ENCODE measurements at places on chromosomes 3 and 15.

GRCh38 chr3:51137715-51138114 is 247.4 kb upstream of the MANF start:
- DNase-seq, result no peak

DNA sequence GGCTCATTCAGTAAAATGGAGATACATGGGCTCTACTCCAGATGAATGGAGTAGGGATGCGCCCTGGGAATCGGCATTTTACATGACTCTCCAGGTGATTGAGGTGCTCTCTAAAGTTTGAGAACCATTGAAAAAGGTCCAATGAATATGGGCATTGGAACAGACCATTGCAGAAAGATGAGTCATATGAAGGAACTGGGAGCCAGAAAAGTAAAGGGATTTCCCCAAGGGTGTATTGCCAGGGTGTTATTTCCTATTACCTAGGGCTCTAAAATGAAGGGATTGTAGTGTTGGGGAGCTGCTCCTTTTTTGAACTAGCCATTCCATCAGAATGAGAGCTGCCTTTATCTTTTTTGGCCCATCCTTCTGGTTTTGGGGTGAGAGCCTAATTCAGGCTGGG is 21.7 kb downstream of the CLDN11 start:
- no peak for DNase-seq

DNA sequence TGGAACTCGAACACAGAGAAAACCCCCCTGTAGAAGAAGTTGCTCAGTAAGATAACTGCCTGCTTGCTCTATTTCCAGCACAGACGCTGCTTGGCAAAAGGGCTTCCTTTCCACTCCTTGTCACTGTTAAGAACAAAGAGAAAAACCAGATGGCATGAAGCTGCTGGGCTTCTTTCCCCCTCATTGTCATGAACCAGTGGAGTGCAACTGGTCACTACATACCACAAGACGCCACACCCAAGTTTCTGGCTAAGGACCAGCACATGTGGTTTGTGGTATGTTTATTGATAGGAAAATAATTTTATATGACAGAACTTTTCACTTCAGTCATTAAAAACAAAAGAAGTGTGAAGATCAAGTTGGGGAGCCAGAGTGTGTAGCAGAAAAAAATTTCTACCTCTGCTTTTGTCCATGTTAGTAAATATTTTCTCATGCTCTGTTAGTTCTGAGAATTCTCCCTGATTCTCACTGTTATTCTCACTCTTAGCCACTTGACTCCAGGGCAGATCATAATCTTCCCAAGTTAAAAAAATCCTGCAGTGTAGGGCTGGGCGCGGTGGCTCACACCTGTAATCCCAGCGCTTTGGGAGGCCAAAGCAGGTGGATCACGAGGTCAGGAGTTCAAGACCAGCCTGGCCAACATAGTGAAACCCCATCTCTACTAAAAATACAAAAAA is 37.9 kb downstream of the CLK3 start:
- peak; percentile 40 for DNase-seq

DNA sequence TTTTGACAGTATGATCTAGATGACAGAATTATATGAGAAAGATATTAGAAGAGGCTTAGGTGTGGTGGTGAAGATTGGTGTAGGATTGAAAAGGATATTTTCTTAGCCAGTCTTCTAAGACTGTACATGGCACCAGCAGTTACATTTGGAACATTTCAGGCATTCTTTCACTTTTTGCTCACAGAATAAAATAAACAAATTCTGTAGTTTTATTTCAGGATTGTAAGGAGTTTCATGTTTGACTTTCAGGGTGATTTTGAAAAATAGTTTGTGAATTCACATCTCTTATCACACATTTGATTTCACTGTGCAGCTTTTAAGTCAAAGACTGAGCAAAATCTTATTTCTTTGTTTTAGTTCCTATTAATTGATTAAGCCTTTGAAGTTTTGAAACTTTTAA is 27.1 kb downstream of the DNAJC13 start:
- DNase-seq, result no peak

DNA sequence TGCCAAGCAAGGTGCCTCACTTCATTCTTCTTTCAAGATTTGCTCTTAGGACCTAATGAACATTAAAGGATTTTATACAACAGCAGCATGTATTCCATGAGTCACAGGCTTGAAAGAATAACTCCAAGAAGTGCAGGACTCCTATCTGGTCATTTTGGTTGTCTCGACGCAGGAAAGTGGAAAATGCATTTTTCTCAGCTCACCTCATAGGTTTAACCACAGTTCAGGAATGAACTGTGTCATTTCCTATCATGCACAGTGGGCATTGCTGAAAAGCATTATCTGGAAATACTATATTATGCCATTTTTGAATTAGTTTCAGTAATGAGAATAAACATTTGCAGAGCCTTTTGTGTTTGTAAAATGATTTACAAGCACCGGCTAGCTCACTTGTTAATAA is 98.7 kb upstream of the BFSP2 start:
- no peak for DNase-seq

DNA sequence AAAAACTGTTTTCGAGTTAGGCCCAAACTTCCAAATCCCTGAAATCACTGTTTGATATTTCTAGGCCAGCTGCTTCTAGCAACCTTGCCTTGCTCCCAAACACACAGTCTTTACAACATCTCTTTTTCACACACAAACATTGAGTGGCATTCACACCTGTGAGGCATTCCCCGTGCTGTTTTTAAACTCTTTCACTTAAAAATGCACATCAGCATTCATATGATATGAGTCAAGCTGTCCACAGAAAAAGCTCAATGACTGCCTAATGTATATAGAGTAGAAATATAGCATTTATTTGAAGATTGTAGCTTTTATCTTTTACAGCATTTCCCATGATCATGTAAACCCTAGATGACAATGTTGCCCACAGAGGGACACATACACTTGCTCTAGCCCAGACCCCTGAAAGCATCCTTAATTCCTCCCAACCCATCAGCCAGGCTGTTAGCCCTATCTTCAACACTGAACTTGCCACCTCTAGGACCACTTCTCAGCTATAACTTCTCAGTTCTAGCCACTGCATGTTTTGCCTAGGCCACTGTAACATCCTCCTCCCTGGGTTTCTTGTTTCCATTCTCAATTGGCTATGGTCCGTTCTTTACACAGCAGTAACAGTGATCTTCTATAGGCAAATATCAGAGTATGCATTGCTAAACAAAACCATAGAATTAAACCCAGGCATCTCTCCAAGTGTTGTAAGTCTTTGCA is 782.6 kb downstream of the DIPK2A start:
- no peak for DNase-seq

GRCh38 chr15:48025118-48025517 is 95.7 kb upstream of the SLC24A5 start:
- DNase-seq, result no peak

GRCh38 chr3:126964950-126965349 is 18.0 kb upstream of the PLXNA1 start:
- no peak for DNase-seq

DNA sequence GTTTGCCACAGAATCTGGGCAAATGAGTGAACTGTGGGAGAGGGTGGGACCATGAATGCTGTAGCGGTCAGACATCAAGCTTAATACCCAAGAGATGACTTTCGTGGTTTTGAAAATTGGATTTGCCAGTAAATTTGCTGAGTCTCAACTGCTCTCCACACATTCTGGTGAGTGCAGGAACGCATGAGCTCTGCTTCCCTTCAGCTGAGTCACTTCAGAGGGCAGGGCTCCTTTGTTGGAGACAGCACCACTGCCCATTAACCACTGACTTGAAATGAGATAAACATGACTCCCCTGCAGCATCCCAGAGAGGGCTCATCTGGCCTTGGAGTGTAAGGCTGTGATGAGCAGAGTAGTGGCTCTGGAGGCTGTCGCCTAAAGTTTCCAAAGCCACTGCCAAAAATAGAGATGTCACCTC is 22.6 kb downstream of the RARRES1 start:
- DNase-seq, result peak; percentile 86

- DNase-seq, result no peak
Observed at GRCh38 chr3:122123850-122124249, 59.6 kb upstream of the CASR start.

GRCh38 chr3:171955598-171955997 is 83.8 kb upstream of the FNDC3B start:
- no peak for DNase-seq

DNA sequence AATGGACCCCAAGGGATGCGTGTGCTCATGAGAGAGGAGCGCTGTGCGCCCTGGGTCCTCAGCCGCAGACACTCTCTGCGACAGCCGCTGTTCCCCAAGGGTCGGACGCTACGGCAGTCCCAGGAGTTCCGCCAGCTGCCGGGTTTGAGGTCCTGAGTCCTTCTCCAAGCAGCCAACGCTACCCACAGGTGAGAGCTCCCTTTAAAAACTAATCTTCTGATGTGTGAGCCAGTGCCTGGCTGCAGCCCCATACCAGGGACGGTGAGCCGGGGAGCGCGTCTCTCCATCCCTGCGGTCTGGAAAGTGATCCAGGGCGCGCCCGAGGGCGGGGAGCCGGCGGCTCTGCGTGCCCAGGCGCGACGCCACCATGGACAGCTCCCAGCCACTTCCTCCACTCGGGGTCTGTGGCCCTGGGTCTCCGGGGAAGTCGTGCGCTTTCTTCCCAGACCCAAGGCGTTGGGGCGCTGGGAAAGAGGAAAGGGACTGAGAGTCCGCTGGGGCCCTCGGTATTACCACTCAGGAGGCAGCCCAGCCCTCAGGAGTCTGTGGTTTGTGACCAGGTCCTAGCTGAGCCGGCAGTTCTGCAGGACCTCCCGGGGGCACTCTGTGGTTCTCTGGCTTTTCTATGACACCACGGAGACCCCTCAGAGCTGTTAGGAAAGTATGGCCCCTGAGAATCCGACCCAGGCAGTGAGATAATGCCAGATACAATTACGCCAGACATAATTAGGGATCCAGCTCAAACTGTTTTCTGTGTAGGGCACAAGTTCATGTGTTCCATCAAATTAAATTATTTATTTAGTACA is 1.4 kb downstream of the CEMIP start:
- peak; percentile 1 for DNase-seq

DNA sequence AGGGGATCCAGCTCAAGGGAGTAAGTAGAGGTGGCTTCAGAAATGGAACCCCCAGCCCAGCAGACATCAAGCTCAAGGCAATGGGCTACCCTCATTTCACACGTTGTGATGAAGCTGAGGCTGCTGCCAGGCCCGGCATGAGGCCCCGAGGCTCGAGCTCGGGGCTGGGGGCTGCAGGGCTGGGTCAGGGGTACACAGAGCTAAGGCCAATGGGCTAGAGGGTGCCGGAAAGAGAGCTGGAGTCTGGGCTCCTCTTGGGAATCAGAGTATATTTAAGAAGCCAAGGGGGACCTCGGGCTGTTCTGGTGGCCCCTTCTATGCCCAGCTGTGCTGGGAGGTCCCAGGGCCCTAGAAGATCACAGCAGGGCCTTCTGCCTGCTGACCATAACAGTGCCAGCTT is 7.4 kb downstream of the PRSS50 start:
- DNase-seq, result no peak

DNA sequence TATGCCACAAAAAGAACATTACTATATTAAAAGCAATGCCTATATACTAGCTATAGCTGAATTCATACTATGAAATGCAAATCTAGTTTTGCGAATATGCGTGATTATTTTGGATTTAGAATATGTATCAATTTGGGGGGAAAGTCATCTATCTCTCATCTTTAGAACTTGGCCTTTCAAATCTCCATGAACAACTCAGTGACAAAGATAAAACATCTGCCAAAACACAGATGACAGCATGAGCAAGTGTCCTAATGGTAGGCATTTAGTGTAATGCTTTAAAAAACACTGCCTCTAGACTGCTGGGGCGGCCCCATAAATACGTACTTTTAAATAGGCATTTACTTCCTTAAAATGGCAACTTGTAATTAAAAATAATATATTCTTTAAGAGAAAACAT is 2.7 kb downstream of the CD47 start:
- no peak for DNase-seq

DNA sequence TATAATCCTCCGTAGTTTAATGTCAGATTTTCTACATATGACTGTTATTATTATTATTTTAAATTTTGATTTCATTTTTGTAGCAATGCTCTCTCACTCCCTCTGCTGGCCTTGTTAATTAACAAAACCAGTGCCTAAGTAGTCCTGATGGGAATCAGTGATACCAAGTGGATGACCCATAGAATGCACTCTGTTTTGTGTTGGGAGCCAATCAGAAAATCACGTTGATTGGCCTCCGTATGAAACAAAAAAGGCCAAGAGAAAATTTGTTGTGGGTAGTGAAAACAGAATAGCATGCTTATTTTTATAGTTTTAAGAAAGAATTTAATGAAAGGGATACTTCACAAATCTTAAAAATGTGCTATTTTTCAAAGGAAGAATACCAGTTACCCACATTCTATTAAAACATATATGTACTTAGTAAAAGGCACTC is 34.4 kb upstream of the MEIS2 start:
- peak; percentile 22 for DNase-seq

DNA sequence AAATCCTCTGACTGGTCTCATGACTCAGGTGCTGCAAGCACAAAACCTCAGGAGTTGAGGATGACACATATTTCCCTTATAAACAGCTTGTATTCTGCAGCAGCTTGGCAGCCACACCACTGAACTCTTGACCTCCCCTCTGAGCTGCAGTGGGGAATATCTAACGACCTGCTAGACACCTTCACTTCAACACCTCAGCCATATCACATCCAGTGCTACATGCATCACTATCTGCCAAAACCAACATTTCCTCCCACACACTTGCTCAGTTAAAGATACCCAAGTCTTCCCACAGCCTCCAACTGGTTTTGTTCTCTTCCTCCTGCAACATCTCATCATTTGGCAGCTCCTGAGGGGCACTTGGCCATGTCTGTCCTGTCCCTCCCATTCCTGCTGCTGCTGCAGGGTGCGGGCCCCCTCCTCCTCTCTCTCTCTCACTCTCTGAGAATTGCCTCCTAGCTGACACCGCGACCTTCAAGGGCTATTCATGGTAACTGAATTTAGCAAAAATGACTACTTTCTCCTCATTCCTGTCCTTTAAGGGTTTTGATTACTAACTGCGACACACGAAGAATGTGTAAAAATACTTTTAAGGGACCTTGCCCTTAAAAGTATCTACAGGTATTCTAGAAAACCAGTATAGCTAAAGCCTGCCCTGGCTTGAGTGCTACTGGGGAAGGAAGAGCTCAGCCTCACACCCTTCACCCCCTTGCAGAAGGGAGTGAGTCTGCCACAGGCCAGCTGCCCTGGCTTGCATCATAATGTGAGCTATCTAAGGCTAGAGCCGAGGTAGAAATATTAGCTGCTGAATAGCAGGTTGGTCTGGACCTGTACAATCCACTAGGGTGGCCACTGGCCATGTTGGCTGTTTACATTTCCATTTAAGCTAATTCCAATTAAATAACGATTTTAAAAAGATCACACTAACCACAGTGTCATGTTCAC is 5.0 kb upstream of the CCR9 start:
- DNase-seq, result no peak

GRCh38 chr3:12409684-12410596 is 74.3 kb upstream of the TSEN2 start:
- no peak for DNase-seq

DNA sequence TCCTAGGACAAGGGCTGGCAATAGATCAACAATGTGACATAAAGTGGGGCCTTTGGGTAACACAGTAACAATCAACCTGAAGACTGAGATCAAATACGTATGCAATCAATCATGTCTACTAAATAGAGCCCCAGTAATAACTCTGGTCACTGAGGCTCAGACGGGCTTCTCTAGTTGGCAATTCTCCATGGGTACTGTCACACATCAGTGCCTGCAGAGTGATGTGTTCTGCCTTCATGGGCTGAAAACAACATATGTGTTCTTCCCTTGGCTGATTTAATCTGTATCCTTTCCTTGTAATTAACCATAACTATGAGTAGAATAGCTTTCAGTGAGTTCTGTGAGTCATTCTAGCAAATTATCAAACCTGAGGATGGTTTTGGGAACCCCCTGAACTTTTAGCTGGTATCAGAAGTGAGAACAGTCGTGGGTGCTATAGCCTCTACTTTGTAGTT is 113.6 kb downstream of the TMCO5A start:
- DNase-seq, result no peak
